ENCODE measurements at places on chromosomes 4 and X. TPM values are rescaled to one million over a fixed set of nuclear protein-coding genes. Genes with fewer than 3 reads are reported as not detected.

- H3K27me3 ChIP-seq, result no peaks in the 10 kb centered on the region
- no peak overlapping the region for H3K4me3 ChIP-seq
- peak; percentile 83 for DNase-seq
These were observed 247.2 kb upstream of the EPHA5 start for GRCh38 chr4:65917486-65917885.

DNA sequence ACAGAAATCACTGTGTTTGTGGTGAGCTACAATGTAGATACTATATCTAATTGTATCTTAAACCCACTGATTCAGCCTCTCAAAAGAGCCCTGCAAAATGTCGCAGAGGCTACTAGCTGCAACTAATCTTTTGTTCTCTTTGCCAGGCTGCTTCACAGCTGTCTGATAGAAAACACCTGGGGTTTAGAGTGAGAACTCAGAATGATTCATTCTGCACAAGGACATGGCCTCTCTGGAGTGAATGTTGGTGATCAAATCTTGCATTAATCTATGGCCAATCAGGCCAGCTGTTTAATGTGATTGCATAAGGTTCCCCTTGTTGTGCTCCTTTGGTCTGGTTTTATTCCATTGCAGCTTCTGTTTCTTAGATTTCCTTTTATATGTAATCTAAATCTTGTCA, 100.3 kb downstream of the EMCN start:
- DNase-seq, result peak; percentile 48
- H3K27me3 ChIP-seq, result no peaks in the 10 kb centered on the region
- no peak overlapping the region for H3K27ac ChIP-seq

GRCh38 chr4:152516156-152516555, 19.7 kb downstream of the FBXW7 start:
- no peaks in the 10 kb centered on the region for H3K36me3 ChIP-seq
- no peaks in the 10 kb centered on the region for H3K27me3 ChIP-seq
- H3K4me3 ChIP-seq, result no peak overlapping the region
- peak; percentile 34 for DNase-seq
- no peak overlapping the region for H3K27ac ChIP-seq

GRCh38 chr4:147924604-147925412, 192.9 kb downstream of the ARHGAP10 start:
- no peak for DNase-seq
- H3K4me1 ChIP-seq, result no peaks in the 10 kb centered on the region
- no peak overlapping the region for H3K27ac ChIP-seq
- H3K27me3 ChIP-seq, result no peaks in the 10 kb centered on the region

DNA sequence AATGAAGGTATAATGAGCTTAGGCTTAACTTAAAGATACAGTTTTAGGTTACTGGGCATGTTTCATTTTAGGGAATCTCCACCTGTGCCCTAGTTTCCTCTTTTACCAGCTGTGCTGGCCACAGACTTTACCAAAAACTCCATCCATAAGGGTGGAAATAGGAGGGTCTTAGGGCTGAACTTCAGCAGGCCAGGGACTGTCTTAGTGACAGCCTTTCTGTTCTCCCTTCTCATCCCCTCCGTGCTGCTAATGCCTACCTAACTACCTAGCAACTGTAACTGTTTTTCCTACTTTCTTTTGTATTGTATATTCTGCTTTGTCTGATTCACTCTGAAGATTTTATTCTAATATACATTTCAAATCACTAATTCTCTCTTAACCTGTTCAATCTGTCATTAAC, 1375.3 kb downstream of the PCDH18 start:
- no peak overlapping the region for H3K27ac ChIP-seq
- DNase-seq, result no peak
- H3K27me3 ChIP-seq, result no peaks in the 10 kb centered on the region

USP46 gene
- 59.0 TPM for total RNA-seq
